ENCODE measurements at places on chromosomes 3 and 15. TPM values are rescaled to one million over a fixed set of nuclear protein-coding genes. Genes with fewer than 3 reads are reported as not detected.

CAMP gene
- total RNA-seq, result not detected

HACL1 gene
- 20.6 TPM for total RNA-seq

PLAAT1 gene
- total RNA-seq, result not detected

FAM81A gene
- 0.17 TPM for total RNA-seq

CFAP91 gene
- total RNA-seq, result 0.17 TPM

Data from T-helper 1 cell treated with Interleukin-12 subunit alpha and Interleukin-12 subunit beta and Interleukin-4 antibody, amounts not matched to agents 30 ng/mL and 1 ng/mL, for 36 hours (primary cell).